Fibroblast of upper back skin (primary cell): ENCODE measurements at places on chromosomes 5 and 9.

- no peak for DNase-seq
Observed at GRCh38 chr5:89071101-89071940, 188.3 kb upstream of the MEF2C start.

DNA sequence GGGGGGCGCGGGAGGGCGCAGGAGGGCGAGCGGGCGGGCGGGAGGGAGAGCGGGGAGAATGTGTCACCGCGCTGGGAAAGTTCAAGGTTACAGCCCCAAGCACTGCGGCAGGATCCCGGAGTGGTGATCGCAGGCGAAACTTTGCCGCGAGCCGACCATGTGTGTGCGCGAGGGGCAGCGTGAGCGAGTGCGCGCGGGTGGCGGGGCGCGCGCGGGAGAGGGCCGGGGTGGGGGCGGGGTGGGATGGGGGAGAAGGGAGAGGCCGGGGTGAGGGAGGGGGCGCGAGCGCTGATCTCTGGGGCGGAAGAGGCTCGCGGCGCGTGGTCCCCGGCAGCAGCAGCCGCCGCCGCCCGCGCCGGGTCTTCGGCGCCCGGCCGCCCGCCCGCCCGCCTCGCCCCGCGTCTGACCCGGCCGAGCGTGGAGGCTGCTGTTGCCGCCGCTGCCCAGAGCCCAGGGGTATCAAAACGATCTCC is at the start of gene NFIB:
TSS of gene NFIB (minus strand) at position 191 of the 473 bp plus-strand sequence. CDS start 630 bp downstream, outside the sequence.
- no peak for DNase-seq

DNA sequence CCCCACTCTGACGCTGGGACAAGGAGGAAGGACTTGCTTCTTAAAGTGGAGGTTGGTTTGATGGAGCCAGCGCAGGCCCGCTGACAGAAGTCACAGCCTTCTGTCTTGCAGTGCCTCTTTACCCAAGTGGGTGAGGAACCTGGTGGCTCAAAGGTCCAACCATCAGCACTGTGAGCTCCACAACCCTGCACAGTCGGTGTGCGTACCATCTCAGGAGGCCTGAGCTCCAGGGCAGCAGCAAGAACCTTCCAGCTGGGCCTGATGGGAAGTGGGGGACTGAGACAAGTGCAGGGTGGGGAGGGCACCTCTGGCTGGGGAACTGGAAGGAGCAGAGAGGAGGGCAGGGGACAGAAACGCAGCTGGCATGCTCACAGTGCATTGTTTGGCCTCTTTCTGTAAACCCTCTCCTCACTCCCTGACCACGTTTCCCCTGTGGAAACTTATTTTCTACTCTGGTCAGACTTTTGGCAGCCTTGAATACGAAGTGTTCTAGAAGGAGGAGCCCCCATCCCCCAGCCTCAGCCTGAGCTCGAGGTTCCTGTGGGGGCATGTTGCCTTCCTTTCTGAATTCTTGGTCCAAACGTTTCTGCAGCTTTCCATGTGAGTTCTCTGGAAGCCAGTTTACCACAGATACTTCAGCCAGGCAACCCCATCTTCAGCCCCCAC is 178.5 kb upstream of the PITX1 start:
- DNase-seq = peak; percentile 40

- DNase-seq = no peak
Observed at GRCh38 chr5:151023651-151024050, 3.3 kb downstream of the GPX3 start.

DNA sequence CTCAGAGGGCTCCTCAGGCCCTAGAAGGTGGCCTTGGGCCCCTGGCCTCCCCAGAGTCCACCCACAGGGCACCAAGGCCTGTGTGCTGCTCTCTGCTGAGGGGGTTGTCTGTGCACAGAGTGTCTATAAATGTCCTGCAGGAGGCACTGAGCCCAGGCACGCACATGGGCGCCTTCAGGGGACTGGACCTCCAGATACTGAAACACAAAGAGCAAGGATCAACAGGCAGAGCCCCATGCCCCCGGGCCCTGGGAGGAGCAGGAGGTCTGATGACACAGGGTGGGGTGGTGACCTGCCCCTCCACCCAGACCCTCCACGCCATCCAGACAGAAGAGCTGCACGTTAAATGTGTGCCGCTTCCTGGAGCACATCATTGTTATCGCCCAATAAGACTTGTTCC is 64.6 kb upstream of the SIMC1 start:
- DNase-seq = no peak

DNA sequence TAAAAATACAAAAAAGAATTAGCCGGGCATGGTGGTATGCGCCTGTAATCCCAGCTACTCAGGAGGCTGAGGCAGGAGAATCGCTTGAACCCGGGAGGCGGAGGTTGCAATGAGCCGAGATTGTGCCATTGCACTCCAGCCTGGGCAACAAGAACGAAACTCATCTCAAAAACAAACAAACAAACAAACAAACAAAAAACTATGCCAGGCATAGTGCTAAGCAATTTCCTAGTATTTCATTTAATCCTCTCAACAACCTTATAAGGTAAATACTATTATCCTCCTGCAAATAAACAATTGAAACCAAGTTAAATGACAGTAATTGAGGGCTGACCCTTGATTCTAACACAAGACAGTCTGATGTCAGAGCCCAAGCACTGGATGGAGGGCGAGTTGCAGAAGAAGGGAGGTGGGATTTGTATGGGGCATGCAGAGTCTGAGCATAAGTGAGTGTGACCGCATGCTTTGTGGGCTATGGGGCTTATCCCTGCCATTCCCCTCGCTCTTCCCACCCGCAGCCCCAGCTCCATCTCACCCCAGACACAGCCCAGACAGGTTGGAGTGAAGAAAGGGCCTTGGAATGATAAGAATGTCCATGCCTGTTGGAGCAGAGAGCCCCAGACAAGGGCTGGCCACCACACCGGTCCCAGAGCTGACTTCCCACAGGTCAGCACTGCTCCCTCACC is 24.3 kb upstream of the RPS14 start:
- DNase-seq = peak; percentile 96

- peak; percentile 28 for DNase-seq
Observed at GRCh38 chr5:66010476-66010875, 84.1 kb downstream of the ERBIN start.

DNA sequence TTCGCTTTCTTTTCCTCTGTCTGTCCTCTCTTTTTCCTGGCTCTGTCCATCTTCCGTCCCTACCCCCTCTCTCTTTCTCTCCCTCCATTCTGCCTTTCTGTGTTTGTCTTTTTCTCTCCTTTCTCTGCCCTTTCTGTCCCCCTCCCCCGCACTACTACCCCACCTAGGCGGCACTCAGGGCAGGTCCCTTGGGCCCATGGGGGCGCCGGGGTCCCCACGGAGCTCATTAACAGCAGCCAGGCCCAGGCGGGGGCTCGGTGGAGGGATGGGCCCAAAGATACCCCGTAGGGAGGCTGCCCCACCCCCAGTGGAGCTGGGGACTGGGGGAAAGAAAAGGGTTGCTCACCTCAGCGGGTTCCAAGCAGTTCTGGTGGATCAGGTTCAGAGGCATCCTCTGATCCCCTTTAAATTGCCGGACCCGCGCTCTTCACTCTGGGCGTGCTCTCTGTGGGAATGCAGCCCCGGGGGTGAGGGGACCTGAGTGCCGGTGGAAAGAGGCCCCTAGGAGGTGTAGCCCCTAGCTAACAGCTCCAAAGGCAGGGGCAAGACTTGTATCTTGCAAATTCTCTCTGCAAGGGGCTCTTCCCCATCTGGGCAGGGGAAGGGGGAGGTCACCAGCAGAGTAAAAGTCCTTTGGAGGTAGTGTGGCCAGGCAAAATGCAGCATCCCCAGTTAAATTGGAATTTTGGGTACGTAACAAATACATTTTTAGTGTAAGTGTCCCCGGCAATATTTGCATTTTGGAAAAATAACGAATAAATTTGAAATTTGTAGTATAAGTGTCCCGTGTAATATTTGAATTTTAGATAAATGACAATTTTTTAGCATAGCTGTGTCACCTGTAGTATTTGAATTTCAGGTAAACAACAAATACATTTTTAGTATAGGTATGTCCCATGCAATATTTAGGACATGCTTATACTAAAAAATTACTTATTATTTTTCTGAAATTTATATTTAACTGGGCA is 7.4 kb downstream of the LHX2 start:
- DNase-seq = no peak

GRCh38 chr9:126849591-126850225 is 10.7 kb upstream of the ZBTB34 start:
- no peak for DNase-seq

DNA sequence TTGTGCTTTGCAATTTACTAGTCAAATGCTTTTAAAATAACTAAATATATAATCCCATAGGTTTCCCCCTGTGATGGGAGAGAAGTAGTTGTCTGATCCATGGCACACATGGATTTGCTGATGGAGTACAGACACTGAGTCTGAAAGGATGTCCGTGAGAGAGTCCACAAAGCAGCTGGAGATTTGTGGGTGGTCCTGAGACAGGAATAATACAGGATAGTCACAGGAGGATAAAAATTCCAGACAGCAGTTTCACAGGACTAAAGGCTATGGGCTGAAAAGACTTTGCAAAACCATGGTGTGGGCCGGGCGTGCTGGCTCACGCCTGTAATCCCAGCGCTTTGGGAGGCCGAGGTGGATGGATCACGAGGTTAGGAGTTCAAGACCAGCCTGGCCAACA is 58.7 kb upstream of the ZFR start:
- DNase-seq = peak; percentile 89

- no peak for DNase-seq
Observed at GRCh38 chr5:80541392-80541791, 28.7 kb downstream of the ANKRD34B start.

DNA sequence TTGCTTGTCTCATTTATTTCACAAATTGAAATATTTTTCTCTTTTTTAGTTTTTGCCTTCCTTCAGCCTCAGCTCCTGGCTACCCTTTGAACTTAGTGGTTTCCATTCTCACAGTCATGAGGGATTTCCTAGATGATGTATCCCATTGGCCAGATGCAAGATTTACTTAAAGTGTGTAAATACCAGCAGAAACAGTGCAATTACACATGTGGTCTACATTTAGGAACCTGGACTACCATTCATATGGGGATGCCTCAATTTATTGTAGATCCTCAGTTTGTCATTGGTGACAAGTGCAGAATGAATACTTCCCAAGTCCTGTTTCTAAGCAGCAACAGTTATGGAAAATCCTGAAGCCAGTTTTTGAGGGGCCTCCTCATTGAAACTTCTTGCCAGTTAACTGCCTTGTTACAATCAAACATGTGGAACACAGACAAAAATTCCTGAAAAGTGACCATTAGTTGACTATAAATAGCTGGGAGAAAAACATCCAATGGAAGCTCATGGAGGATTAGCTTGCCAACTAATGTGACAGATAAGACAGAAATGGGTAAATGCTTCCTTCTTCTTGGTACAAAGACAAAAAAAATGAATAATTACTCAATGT is 113.6 kb upstream of the FER start:
- peak; percentile 41 for DNase-seq

DNA sequence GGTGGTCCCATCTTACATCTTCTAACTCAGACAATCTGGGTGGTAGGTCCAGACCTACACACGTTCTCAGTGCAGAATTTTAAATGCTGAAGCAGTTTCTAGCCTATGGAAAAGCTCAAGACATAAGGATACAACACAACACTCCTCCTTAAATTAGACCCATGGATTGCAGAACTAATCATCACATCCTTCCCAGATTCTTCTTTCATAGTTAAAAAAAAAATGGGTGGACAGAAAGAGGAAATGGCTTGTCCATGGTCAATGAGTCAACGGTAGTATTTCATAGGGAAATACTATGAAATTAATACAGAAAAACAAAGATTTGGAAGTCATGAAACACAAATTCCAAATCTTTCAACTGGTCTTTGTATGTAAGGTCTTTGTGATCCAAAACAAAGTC is 106.9 kb downstream of the PAPPA start:
- DNase-seq = no peak

DNA sequence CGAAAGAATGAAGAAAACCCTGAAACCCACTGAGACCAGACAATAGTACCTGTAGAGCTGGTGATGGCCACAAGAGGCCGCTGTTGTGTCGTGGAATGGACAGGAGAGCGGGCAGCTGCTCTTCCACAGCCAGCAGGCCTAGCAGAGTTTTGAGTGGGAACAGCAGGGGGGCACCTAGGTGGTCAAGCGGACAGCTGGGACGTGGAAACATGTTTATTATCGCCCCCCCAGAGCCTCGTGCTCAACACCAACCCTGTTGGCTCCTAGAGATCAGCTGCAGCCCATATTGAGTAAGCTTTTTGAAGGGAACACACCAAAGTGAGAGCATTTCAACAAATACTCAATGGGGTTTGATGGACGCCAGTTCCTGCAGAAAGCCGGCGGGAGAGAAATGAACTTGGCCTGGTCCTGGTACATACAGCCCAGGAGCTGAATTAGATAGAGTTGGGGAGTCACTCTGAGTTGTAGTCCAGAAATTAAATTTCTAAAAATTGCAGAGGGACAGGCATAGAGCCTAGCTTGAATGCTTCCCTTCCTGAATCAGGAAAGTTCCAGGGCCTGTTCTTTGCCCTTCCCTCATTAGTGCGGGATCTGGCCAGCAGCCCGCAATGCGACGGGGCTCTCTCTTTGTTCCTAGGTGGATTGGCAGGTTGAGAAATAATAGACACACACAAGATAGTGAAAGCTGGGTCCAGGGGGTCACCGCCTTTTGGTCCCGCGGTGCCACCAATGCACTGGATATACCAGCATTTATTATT is 33.8 kb downstream of the MFAP3 start:
- DNase-seq = peak; percentile 71

DNA sequence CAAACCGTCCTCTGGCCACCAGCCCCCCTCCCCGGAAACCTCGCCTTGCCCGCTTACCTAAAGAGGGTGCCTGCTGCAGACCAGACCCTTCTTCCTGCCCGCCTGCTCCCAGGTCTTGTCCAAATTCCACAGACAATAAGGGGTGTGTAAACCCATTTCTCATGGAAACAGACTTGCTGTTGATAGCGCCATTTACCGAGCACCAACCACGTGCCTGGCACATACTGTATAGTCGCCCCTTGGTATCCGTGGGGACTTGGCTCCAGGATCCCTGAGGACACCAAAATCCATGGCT is 25.1 kb downstream of the CDHR2 start:
- no peak for DNase-seq

GRCh38 chr9:107675351-107676259 is 186.0 kb upstream of the KLF4 start:
- no peak for DNase-seq

DNA sequence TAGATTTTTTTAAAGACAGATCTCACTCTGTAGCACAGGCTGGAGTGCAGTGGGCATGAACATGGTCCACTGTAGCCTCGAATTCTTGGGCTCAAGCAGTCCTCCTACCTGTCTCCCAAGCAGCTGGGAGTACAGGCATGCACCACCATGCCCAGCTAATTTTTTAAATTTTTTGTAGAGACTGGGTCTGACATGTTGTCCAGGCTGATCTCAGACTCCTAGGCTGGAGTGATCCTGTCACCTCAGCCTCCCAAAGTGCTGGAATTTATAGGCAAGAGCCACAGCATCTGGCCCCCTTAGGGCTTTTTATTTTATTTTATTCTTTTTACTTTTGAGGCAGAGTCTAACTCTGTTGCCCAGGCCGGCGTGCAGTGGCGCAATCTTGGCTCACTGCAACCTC is 56.4 kb downstream of the NSD1 start:
- DNase-seq = no peak

DNA sequence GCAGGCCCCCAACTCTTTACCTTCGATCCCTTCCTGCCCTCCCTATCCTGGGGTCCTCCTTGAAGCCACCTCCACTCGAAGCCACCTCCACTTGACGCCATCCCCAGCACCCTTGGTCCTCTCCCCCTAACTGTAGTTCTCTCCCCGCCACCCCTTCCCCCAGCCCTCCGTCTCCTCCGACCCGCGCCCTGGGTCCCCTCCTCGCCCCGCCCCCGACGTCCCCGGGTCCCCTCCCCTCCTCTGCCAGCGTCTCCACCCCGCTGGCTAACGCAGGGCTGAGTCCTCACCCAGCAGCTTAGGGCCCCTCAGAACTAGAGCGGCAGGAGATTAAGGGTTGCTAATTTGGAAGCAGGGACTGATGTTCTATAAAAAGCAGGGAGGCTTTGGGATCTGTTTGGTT is 30.6 kb upstream of the ANKRD33B start:
- no peak for DNase-seq
